ENCODE measurements at places on chromosomes 11 and 22.

DNA sequence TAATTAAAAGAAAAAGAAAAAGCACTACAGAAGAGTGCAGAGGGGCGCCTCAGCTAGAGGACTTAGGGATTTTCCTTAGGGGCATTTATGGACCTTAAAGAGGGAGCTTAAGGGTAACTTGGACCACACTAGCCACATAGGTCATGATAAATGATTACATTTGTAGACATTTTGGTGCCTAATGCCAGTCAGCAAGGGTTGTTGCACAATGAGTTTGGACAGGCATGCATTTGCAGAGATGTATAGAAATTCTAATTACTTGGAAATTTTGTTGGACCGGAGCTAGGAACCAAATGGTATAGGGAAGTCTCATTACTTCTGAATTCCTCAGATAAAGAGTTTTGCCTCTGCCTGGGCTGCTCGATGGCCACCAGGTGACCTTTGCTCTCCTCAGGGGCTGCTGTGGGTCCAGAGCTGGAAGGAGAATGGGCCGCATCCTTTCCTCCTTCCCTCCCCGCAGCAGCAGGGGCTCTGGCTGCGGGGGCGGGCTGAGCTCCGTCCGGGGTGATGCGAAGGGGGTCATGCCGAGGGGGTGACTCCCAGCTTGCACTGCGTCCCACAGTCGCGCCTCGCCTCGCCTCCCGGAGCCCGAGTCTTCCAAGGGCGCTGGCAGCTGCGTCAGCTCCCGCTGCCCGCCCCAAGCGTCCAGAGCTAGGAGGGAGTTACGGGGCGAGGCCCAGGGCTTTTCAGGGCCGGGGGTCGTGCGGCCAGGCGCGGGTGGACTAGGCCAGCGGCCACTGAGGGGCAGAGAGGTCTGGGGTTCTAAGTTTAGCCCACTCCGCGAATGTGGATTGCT, 20.3 kb upstream of the MALAT1 start:
- DNase-seq = no peak

GRCh38 chr11:73854680-73855079, 22.0 kb downstream of the COA4 start:
- DNase-seq = no peak

DNA sequence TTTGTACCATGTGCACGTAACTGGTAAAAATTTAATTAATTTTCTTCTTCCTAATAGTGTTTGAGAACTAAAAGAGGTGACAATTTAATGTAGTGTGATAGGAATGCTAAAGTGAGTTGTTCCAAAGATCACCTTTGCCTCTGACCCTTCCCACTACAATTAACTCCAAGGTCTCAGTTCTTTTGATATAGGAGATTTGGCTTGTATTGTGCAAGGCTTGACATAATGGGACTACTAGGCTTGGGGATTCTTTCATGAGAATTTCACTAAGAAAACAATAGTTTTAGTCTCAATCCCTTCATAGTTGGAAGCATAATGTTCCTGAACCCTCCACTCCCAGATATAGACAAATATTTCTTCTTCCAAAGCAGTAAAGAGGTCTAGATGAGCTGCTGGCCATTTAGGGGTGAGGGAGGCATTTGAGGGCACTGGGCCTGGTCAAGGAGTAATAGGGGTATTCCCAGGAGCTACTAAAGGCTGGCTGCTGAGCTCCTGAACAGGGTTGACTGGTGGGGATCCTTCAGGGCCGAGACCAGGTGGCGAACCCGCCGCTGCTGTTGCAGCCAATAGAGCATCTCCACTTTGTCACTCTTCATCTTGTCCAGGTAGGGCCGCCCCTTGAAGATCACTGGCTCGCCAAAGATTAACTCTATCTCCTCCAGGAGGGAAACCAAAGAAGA, 2.7 kb downstream of the CCDC87 start:
- DNase-seq = no peak

GRCh38 chr11:44899959-44900358, 50.7 kb downstream of the TP53I11 start:
- peak; percentile 35 for DNase-seq

DNA sequence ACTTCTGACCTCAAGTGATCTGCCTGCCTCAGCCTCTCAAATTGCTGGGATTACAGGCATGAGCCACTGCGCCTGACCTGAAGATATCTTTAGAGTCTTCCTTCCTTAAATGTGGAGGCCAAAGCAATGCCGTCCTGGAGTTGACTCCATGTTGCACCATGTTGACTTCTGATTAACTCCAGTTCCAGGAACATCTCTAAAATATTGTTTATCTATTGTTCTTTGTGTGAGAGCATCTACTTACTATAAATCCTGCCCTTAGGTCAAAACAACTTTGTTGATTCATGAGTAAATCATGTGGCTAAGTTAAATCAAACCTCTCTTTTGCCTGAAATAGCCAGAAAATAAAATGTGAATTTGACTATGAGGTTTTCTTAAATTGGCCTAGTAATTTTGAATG, 56.6 kb upstream of the CAPRIN1 start:
- no peak for DNase-seq
